ENCODE measurements at places on chromosomes 6 and 20.

GRCh38 chr6:37256692-37257319 lies 766 bp upstream of the TBC1D22B start:
- no peak for DNase-seq

DNA sequence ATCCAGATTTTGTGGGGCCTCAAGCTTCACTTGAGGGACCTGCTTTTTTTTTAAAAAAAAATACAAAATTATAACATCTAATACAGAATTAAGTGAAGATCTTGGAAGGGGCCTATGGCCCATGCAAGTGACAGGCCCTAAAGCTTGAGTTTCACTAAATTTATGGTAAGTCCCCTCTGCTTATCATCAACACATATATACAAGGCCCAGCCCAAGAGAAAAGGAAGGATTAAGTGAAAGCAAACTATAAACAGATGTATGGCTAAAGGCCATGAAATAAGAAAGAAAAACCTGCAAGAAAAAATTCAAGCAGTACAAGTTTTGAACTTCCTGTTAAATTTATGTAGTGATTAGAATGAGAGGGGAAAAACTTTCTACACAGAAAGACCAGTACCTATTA lies 86.8 kb downstream of the CDC40 start:
- no peak for DNase-seq

GRCh38 chr20:2131366-2131765 lies 29.7 kb downstream of the STK35 start:
- no peak for DNase-seq

DNA sequence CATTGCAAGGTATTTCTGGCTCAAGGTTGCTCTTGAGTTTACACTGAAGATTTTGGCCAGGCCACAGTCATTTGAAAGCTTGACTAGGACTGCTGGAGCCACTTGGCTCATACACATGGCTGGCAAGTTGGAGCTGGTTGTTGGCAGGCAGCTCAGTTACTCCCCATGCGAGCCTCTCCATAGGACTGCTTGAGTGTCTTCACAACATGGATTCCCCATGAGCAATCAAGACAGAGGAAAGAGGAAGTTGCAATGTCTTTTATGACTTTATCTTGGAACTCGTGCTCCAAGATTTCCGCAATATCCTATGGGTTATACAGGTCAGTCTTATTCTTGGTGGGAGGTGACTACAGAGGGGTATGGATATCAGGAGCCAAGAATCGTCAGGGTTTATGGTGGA lies 1.4 kb upstream of the MANBAL start:
- no peak for DNase-seq

DNA sequence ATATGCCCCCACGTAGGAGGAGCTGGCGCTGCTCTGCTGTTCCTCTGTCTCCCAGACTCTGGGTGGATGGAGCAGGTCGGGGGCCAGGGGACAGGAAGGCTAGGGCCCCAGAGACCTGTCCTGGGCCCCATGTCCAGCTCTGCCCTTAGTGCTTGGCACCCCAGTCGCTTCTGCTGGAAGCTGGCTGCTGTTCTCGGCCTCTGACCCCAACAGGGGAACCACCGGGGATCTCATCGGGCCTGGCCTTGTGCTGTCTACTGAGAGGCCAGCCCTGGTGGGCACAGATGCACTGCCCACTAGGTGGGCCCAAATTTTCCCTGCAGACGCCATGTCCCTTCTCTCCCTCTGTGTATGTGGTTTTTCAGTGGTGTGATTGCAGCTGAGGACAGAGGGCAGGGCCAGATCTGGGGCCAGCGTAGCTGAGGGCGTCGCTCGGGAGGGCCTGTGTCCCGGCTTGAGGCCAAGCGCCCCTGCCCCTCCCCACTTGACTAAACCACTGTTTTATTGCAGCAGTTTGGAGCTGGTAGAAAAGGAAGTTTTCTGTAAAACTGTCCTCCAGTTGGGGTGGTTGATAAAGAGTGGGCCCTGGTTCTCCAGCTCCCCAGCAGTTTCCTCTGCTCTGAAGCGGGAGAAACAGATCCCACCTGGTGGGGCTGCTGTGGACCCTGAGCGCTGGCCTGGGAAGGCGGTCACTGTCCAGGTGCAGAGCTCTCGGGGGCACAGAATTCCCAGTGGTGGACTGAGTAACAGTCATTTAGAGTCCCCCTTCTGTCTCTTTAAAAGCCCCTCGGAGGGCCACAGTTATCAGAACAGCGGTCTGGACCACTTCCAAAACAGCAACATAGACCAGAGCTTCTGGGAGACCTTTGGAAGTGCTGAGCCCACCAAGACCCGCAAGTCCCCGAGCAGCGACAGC lies 5.9 kb upstream of the COL20A1 start:
- no peak for DNase-seq

DNA sequence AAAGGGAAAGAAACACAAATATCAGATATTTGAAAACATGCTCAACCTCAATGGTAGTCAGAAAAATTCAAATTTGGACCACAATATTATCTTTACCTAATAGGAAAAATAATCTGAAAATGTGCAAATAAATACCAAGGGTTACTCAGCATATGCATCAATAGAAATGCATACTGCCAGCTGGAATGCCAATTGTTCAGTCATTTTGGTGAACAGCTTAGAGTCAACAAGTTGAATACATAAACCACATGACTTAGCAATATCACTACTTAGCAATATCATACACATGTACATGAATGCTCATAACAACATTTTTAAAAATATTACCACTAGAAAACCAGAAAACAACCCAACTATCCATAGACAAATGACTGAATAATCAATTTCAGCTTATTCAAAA lies 212.7 kb downstream of the PTPRK start:
- no peak for DNase-seq

DNA sequence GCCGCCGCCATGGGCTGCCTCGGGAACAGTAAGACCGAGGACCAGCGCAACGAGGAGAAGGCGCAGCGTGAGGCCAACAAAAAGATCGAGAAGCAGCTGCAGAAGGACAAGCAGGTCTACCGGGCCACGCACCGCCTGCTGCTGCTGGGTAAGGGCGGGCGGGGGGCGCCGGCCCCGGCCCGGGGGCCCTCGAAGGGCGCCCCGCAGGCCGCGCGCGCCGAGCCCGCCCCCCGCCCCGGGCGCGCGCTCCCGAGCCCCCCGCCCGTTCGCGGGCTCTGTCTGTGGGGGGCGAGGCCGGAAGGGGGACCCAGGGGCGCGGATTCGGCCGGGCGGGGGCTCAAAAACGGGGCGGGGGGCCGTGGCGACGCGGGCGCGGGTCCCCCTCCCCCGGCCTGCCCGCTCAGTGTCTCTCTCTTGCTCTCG lies 39.2 kb downstream of the GNAS start:
- no peak for DNase-seq

GRCh38 chr6:122381494-122382265 lies 17.8 kb upstream of the HSF2 start:
- no peak for DNase-seq

- peak; percentile 35 for DNase-seq
Observed at GRCh38 chr6:25490018-25490801, 161.8 kb upstream of the SCGN start.

DNA sequence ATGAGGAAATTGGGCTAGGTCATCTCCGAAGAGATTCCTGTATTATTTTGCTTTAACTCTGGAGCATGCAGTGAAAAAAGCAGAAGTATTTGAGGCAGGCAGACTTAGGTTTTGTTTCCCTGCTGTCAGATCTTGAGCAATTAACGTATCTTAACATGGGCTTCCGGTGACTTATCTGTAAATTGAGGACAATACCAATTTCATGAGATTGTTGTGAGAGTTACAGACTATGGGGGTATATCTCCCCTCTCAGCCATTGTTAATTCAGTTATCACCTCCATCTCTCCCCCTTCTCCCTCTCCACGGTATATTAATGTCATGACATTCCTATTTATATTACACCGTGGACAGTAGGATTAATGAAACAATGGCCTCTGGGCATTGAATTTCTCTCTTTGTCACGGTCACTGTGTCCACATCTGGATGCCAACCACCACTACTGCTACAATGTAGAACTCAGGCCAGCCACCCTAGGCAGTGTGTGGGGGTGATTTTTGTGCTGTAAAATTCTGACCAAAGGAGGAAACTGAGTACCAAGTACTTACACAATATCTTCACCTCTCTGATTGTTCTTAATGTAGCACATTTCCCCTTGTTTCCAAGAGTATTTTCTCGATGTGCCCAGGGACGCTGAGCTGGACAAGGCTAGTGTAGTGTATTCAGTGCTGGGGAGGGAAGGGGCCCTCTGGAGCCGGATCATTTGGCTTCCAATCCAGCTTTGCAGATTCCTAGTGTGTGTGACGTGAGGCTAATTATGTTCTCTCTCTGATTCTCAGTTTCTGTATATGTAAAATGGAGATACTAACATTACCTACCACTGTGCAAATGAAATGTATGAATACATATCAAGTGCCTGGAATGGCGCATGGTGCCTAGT lies 77.2 kb downstream of the GCNT2 start:
- DNase-seq = no peak

- DNase-seq = no peak
Observed at GRCh38 chr6:81564470-81565068, 187.9 kb downstream of the TENT5A start.

DNA sequence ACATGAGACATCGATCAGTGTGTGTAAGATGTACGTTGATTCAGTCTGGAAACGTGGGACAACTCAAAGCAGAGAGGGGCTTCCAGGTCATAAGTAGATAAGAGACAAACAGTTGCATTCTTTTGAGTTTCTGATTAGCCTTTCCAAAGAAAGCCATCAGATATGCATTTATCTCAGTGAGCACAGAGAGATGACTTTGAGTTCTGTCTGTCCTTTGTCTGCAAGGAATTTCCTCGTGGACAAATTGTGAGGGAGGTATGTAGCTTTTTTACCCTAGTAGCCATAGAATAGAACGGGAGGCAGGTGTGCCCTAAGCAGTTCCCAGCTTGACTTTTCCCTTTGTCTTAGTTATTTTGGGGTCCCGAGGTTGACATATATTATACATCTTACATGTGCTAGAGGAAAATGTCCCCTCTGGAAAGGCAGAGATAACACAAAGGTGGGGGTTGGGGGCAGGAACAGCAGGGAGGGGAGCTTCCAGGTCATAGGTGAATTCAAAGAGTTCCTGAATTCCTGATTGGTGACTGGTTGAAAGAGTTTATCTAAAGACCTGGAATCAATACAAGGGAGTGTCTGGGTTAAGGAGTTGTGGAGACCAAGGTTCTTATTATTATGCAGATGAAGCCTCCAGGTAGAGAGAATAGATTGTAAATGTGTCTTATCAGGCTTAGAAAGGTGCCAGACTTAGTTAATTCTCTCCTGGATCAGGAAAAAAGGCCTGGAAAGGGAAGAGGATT lies 237.0 kb downstream of the NFATC2 start:
- DNase-seq = no peak

GRCh38 chr6:81906041-81906440 lies 153.6 kb upstream of the TENT5A start:
- DNase-seq = no peak

GRCh38 chr6:138222901-138223546 lies 4.7 kb upstream of the PBOV1 start:
- no peak for DNase-seq

- DNase-seq = no peak
Observed at GRCh38 chr20:9755301-9755700, 83.6 kb downstream of the PAK5 start.

- no peak for DNase-seq
Observed at GRCh38 chr20:53080969-53081871, 109.1 kb downstream of the TSHZ2 start.

DNA sequence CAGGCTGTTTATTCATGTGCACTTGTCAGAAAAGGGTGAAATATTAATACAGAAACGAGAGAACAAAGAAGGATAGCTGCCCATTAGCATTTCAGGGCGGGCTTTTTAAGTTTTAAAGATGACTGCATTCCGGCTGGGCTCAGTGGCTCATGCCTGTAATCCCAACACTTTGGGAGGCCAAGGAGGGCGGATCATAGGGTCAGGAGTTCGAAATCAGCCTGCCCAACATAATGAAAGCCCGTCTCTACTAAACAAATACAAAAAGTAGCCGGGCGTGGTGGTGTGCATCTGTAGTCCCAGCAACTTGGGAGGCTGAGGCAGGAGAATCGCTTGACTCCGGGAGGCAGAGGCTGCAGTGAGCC lies 130.5 kb downstream of the HFE start:
- no peak for DNase-seq

GRCh38 chr6:5626727-5627426 lies 365.6 kb downstream of the FARS2 start:
- DNase-seq = no peak

GRCh38 chr6:45965792-45966191 lies 49.9 kb downstream of the CLIC5 start:
- DNase-seq = no peak

- DNase-seq = no peak
Observed at GRCh38 chr6:37381579-37381978, 27.8 kb downstream of the RNF8 start.

- no peak for DNase-seq
Observed at GRCh38 chr6:168413018-168413720, 27.8 kb upstream of the SMOC2 start.

- no peak for DNase-seq
Observed at GRCh38 chr6:166253281-166253681, 54.9 kb downstream of the PRR18 start.

DNA sequence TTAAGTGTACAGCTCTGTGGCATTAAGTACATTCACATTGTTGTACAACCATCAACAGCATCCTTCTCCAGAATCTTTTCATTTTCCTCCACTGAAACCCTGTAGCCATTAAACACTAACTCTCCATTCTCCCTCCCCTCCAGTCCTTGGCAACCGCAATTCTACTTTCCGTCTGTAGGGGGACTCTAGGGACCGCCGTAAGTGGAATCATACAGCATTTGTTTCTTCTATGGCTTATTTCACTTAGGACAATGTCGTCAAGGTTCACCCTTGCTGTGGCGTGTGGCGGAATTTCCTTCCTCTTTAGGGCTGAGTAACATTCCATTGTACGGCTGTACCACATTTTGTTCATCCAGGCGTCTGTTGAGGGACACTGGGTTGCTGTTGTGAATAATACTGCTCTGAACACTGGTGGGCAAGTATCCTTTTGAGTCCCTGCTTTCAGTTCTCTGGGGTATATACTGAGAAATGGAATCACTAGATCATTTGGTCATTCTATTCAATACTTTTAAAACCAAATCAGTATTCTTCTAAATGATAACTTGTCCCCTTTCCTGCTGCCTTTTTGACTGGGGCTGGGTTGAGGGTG lies 50.7 kb downstream of the PPP1R3G start:
- peak; percentile 17 for DNase-seq

GRCh38 chr6:22529866-22530265 lies 39.5 kb upstream of the HDGFL1 start:
- DNase-seq = no peak

DNA sequence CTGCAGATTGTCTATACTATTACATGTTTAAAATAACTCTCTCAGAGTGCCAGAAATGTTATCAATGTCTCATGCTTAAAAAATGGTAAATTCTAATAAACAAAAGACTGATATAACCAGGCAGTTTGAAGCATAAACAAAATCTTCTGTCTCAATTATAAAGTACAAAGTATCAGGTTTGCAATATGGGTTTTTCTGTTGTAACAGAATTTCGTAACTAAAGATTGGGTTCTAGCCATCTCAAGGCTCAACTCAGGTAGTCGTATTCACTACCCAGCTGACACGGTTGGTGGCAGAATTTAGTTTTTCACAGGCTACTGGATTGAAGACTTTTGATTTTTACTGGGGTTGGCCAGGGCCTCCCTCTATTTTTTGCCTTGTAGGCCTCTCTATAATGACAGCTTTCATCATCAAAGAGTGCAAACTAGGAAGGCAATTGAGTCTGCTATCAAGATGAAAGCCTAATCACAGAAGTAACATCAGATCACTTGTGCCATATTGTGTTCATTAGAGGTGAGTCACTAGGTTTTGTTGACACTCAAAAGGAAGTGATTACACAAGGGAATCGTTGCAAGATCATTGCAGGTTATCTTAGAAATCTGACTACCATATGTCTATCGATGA lies 3.6 kb downstream of the CYP39A1 start:
- no peak for DNase-seq

All from stimulated activated CD4-positive, alpha-beta T cell treated with anti-CD3 and anti-CD28 coated beads, Interleukin-12 subunit alpha, Interleukin-12 subunit beta, amount 100 ng/mL, for 48 hours (primary cell).